Fibroblast of the conjunctiva (primary cell): ENCODE measurements at places on chromosomes 2 and 18.
A peak's percentile ranks its signal among the peaks of the same experiment; 100 is the strongest.

GRCh38 chr2:157559061-157559460 is 69.6 kb downstream of the ACVR1C start:
- no peak for DNase-seq

DNA sequence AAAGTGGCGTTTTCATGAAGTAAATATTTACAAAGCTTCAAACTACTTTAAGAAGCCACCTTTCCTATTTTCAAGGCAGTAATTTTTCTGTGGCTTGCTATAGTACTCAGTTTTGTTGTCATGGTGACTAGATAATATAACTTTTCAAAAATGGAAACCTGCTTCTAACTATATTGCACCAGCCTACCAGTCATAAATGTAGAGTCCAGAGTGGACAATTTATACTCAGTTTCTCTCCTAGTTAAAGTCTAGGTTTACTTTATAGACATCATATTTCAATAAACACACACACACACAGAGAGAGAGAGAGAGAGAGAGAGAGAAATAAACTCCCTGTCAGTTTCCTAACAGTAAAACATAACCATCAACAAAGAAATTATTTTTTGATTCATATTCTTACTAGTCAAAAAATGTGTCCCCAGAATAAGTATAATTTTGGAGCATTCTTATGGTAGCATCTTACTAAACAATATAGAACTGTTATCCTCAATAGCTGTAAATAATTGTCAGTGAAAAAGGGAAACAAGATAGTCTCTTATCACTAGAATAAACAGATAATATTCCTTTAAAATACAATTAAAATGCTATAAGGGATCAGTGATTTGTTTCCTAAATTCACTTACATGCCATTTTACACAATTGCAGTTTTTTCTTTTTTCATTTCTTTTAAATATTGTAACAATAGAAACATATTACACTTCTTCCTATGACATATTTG is 163.5 kb upstream of the BOD1L2 start:
- DNase-seq, result no peak

DNA sequence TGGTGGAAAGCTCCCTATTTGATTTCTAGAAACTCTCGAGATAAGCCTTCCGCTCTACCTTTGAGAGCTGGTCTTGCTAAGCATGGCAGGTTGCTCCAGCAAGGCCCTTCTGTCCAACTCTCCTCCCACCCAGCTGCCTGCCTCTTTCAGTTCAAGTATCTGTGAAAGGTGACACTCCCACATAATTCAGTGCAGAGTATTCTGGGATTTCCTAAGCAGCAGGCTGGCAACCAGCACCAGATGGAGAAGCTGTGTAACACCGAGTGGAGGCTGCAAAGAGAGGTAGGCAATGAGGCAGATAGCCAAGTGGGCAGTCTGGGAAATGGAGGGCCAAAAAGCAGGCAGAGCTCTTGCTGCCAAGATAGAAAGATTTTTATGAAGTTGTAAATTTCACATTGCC is 88.4 kb upstream of the CAVIN2 start:
- DNase-seq, result no peak

GRCh38 chr2:226673314-226673723 is 126.3 kb downstream of the IRS1 start:
- peak; percentile 68 for DNase-seq

DNA sequence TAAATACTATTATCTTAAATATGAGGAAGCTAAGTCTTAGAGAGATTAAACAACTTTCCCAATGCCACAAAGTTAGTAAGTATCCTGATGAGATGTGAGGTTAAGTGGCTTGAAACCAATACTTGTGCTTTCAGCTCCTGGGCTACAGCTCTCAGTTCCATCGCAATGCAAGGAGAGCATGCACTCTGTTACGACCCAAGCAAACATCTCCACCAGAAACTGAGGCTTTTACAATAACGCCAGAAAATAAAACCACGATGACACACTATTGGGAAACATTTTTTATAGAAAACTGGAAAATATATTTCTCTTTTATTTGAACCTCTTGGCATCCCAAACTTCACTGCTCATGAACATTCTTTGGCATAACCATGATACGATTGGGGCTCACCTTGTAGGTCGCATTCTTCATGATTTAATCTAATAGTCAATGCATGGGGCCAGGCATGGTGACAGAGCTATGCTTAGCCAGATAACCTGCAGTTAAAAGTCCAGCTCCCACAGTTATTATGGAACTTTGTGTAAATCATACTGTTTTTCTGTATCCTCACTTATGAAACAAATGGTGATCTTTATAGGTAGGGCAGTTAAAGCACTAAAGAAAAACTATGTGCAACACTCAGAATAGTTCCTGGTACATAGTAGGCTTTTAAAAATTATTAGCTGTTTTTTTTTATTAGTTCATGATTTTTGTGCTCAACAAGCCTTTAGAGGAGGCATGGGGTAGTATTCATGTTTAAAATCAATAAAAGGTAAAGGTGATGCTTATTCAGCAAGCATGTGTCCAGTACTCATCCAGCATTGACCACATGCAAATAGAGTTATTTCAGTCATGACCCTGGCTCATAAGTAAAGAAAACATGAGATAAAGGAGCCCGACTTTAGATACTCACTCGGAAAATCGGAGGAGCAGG is 238.3 kb upstream of the TRIB2 start:
- no peak for DNase-seq

- peak; percentile 49 for DNase-seq
Measured at GRCh38 chr2:203650860-203651613, 55.4 kb upstream of the CD28 start.

GRCh38 chr2:112542984-112543661 is 858 bp downstream of the POLR1B start:
- no peak for DNase-seq

DNA sequence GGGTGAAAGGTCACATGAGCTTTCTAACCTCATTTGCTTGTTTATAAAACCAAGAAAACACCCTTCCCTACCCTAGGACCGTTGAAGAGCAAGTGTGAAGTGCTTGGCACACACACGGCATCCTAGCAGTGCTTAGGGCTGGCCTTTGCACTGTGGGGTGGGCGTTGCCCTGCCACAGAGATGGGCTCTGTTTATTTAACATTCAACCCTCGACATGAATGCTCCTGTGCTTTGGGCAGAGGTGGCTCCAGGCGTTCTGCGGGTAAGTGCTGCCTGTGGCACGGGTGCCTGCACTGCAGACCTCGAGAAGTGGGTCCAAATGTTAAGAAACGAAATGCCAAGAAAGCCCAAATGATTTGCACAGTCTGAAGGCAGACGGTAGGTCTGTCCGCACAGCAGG is 170.1 kb downstream of the FHOD3 start:
- DNase-seq, result no peak

DNA sequence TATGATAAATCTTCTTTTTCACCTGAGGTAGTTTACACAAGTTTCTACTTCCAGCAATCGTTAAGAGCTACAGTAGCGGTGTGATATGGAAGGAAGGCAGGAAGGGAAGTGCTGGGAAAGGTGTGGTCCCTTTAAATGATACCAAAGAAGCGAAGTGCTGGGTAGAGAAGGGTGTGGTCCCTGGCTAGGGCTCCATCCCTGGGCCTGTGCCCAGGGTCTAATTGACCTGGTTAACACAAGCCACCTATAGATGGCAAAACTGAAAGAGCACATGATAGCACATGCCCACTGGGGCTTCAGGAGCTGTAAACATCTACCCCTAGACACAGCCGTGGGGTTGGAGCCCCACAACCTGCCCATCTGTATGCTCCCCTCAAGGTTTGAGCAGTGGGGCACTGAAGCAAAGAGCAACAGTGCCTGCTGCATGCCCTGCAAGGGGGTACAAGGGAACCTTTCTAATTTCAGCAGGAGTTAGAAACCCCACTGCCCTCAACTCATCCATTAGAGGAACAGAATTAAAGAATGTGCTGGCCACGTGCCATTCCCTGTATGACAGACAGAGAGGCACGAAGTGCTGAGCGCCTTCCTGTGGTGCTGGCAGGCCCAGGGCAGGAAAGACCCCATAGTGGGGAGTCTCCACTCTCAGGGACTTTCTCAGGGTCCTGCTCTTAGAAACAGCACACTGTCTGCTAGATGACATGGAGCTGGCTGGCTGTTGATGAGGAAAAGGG is 153.1 kb upstream of the LMAN1 start:
- no peak for DNase-seq

GRCh38 chr2:99754210-99754609 is 264.4 kb upstream of the REV1 start:
- peak; percentile 2 for DNase-seq

GRCh38 chr2:217193431-217194340 is 333.8 kb upstream of the TNP1 start:
- no peak for DNase-seq

- DNase-seq, result no peak
Measured at GRCh38 chr2:69253112-69253511, 133.9 kb downstream of the GFPT1 start.

DNA sequence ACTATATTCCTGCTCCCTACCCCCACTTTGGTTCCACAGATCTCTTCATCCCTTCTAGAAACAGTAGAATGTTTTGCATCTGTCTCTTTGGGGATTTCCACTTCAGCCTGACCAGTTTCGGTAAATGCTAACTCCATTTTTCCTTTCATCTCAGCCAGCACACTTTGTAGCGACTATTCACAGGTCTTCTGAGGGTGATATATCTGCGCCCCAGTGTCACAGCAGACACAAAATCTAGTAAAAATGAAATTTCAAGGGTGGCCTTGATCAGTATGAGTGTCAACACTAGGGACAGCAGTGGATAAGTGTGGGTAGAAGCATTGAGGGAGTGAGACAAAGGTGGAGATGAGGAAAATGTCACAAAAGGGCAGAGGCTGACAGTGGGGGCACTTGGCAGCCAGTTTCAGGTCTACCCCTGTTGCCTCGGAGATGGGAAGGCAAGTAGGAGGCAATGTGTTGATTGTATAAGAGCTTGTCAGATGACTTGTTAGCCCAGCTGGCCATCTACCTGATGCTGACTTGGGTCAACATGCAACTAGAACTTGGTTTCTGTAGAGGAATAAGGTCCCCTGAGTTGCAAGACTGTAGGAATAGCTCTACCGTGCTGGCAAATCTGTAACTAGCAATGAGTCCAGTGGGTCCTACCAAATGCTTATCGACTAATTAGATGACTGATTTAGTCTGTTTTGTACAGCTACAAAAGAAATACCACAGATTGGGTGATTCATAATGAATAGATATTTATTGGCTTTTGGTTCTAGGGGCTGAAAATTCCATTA is 60.7 kb downstream of the CXCR4 start:
- no peak for DNase-seq

GRCh38 chr2:149994057-149994728 is 406.6 kb upstream of the MMADHC start:
- peak; percentile 39 for DNase-seq

DNA sequence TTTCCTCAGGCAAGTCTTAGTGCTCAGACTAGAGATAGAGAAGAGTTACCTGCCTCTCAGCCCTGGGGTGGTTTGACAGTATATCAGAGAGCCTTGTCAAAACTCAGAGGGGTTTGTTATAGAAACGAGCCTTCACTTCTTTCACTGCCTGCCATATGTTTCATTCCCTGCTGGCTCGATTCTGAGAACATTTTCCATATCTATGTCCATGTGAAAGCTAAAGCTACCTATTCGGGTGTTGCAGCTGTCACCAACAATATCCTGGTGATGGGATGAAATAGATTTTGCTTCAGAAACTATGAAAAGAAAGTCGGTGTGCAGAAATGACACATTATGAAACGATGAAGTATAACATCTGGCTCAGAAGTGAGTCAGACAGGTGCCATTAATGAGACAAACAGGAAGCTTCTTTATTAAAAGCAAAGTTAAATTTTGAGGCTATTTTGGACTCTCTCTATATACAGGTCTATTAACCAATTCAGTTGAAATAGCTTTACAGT is 56.1 kb upstream of the TANK start:
- DNase-seq, result no peak

DNA sequence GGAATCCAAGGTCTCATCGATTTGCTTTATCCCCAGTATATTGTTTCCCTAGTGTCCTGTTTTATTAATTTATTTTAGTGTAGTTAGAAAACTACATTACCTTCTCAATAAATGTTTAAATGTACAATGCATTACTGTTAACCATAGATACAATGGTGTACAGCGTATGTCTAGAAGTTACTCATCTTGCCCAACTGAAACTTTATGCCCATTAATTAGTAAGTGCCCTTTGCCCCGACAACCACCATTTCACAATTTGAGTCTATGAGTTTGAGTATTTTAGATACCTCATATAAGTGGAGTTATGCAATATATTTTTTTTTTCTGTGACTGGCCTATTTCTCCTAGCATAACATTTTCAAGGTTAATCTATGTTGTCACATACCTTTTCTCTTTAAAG is 1343.0 kb upstream of the SLC39A10 start:
- DNase-seq, result no peak

DNA sequence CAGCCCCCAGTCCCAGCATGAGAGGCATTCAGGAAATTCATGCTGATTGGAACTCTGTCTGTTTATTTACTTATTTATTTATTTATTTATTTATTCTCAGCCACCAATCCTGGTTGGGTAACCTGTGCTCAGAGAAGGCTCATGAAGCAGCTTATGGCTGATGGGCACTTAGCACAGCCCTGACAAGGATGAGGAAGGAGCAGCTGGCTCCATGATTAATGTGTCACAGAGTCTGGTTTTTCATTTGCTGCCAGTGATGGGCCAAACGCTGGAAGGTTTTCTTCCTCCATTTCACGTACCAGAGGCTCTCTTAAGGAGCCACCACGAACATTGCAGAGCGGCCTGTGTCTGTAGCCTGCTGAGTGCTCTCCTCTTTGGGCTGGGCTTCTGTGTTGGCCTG is 28.3 kb upstream of the KCNS3 start:
- DNase-seq, result no peak

DNA sequence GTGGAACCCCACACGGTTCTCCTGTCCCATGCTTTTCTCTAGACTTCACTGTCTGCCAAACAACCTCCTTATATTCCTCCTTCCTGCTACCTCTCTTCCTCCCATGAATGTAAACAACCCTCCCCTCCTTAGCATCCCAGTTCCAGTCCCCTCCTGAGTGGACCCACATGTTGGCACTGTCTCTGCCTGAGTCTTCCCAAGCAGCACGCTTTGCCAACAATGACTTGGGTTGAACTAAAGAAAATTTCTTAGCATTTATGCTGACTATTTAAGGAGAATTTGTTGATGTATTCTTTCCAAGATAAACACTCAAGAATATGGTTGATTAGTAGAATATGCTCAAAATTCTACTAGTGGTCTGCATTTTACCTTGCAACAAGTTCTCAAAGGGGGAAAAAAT is 338.0 kb downstream of the TNS1 start:
- no peak for DNase-seq

DNA sequence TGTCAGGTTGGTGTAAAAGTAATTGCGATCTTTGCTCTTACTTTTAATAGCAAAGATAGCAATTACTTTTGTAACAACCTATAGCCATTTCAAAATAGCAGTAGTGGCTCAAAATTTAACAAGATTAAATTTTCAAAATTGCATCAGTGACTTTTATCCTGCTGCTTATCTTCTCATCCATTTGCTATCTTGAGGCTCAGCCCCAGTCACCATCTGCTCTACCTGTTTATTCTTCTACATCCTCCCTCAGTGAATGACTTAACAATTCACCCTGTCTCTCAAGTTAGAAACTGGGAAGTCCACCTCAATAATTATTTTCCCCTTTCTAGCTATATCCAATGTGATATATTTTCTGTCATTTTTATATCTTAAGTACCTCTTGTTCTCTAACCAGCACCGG is 148.6 kb upstream of the ZNF804A start:
- DNase-seq, result no peak
